ENCODE measurements at places on chromosomes 5 and 9. TPM values are rescaled to one million over a fixed set of nuclear protein-coding genes. Genes with fewer than 3 reads are reported as not detected.

GRCh38 chr9:127241354-127241753 lies 23.2 kb upstream of the GARNL3 start:
- DNase-seq, result no peak

DNA sequence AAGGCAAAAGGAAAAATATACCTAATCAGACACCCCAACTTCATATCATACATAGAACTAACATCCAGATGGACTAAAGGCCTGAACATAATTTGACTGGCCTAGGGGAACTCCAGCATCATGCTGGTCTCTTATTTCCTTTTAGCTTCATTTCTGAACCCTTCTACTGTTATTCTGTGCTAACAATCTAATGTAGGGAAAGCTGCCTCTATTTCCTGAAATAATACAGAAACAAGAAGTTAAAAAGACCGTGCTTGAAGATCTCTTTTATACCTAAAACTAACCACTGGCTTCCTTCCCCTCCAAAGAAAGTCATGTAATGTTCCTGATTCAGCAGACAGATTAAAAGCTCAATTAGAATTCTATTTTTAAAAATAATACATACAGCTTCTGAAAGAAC lies 36.7 kb downstream of the LPAR1 start:
- DNase-seq, result no peak

- DNase-seq, result no peak
Observed at GRCh38 chr5:66742896-66743247, 146.7 kb downstream of the MAST4 start.

- DNase-seq, result no peak
Observed at GRCh38 chr9:114454652-114455051, 50.6 kb downstream of the WHRN start.

DNA sequence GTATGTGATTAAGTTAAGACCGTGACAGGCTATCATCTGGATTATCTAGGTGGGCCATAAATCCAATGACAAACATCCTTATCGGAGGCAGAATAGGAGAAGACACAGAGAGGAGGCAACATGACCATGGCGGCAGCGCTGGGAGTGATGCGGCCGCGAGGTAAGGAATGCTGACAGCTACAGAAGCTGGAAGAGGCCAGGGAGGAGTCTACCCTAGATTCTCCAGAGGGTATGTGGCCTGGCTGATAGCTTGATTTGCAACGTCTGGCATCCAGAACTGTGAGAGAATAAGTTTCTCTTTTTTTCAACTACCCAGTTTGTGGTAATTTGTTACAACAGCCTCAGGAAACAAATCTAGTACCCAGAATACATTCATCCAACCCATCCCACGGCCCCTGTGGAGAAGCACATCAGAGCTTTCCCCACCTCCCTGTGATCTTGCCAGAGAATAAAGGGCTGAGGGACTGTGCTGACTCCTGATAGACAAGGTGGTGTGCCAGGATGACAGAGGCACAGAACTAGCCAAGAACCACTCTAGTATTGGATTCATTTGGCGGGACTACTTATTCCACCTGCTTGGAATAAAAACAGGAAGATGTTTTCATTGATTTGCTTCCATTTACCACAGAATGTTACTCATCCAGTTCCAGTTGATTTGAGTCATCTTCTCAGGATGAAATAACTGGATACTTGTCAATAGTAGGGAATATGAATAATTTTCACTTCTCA lies 187.4 kb downstream of the MAN2A1 start:
- no peak for DNase-seq

DNA sequence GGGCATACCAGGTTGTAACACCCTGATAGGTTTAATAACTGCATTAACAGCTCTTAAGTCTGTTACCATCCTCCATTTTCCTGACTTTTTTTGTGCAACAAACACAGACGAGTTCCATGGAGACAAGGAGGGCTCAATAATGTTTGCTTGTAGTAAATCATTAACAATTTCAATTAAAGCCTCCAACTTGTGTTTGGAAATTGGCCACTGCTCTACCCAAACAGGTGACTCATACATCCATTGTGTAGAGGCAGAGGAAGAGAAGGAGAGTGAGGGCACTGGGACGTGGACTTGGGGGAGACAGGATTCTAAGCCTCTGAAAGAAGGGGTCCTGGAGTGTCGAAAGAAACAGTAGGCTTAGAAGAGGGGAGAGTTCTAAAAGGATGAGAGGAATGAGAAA lies 213.6 kb upstream of the KCNN2 start:
- DNase-seq, result no peak

Gene AGXT2
- polyA plus RNA-seq, result not detected

DNA sequence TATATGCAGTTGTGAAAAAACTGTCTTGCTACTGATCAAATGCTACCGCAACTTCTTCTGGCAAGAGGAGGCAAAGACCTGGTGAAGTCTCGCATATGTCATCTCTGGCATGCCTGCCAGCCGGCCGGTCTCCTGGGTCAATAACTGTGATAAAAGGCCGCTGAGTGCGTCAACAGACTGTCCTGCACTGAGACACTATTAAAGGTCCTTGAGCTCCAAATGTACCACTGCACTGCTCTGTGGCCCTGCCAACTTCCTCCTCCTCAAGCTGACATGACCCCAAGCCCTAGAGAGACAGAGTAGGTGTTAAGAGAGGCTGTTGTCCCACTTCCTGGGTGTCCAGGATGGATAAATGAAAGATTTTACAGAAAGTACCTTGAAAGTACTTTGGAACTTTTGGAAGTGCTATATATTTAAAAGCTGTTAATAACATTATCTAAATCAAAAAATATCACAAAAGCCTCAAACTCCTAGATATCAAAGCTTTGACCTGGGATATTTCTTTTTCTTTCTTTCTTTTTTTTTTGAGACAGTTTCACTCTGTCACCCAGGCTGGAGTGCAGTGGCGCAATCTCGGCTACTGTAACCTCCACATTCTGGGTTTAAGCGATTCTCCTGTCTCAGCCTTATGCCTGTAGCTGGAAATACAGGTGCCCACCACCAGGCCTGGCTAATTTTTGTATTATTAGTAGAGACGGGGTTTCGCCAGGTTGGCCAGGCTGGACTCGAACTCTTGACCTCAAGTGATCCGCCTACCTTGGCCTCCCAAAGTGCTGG lies 31.5 kb downstream of the RAPGEF1 start:
- DNase-seq, result no peak

Gene SLC45A2
- not detected for polyA plus RNA-seq

- DNase-seq, result no peak
Observed at GRCh38 chr9:112487799-112488340, 1.2 kb downstream of the KIAA1958 start.

GRCh38 chr5:83789371-83789770 lies 68.7 kb upstream of the HAPLN1 start:
- no peak for DNase-seq

GRCh38 chr5:1874771-1875220 lies 7.9 kb downstream of the IRX4 start:
- DNase-seq, result no peak

Gene FOXD1
- polyA plus RNA-seq, result 2.9 TPM

Gene CCDC180
- 0.12 TPM for polyA plus RNA-seq

- DNase-seq, result no peak
Observed at GRCh38 chr9:135512904-135513303, 8.3 kb upstream of the LCN1 start.

DNA sequence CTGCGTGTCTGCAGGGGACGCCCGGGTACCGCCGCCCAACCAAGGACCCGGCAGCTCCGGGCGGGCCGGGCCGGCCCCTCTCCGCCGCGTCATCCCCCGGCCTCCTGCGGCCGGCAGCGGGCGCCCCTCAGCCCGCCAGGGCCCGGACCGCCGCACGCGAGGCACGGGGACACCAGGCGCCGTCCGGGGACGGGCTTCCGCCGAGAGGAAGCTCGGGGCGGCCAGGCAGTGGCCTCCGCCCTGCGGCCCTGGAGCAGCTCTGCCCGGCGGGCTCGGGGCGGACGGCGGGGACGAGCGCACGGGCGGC lies 373 bp downstream of the FBXW5 start:
- DNase-seq, result no peak

DNA sequence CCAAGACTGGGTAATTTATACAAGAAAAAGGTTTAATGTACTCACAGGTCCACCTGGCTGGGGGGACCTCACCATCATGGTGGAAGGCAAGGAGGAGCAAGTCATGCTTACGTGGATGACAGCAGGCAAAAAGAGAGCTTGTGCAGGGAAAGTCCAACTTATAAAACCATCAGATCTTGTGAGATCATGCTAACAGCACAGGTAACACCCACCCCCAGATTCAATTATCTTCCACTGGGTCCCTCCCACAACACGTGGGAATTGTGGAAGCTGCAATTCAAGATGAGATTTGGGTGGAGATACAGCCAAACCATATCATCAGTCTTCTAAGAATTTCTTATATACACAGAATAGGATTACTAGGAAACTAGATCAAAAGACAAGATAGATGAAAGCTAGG lies 555.6 kb downstream of the PRR16 start:
- no peak for DNase-seq

- no peak for DNase-seq
Observed at GRCh38 chr5:760363-761058, 24.0 kb downstream of the ZDHHC11B start.

Gene TMEFF1
- not detected for polyA plus RNA-seq

- DNase-seq, result no peak
Observed at GRCh38 chr5:113117543-113118115, 141.0 kb downstream of the DCP2 start.

DNA sequence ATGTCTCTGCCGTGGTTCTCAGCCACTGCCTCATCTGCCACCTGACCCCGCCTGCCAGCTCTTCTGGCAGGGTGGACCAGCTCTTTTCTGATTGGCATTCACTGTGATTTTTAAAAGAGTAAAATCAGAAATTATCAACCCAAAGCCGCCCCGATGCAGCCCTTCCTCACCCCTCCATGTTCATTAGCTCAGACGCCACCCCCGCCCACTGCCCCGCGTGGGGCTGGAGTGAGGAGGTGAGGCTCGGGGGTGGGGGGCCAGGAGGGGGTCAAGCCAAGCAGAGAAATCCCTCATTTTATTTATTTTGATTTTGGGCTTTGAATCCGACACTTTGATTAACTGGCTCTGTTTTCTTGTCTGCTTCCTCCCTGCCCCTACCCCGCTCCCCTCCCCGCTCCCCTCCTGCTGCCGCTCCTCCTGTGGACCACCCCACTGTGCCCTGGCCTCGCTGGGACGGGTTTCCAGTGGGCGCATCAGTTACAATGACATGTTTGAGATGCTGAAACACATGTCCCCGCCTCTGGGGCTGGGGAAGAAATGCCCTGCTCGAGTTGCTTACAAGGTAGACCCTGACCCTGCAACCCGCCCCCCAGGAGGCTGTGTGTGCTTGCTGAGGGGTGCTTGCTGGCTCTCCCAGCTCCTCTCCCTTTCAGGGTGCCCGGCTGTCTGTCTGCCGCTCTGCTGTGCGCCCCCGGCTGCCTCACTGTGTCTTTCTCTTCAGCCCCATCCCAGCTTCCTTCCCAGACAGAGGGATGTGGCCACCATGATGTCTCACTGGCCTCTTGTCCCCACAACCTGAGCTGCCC lies 224.9 kb downstream of the CACNA1B start:
- DNase-seq, result no peak

Gene PAEP
- not detected for polyA plus RNA-seq

Gene CER1
- not detected for polyA plus RNA-seq

GRCh38 chr5:78806544-78806943 lies 158.0 kb upstream of the LHFPL2 start:
- peak; percentile 59 for DNase-seq

Gene SVEP1
- polyA plus RNA-seq, result 0.09 TPM

Gene FAM163B
- polyA plus RNA-seq, result not detected

Gene OR1Q1
- not detected for polyA plus RNA-seq

- no peak for DNase-seq
Observed at GRCh38 chr9:60546406-60546805, 367.8 kb upstream of the SPATA31A5 start.

DNA sequence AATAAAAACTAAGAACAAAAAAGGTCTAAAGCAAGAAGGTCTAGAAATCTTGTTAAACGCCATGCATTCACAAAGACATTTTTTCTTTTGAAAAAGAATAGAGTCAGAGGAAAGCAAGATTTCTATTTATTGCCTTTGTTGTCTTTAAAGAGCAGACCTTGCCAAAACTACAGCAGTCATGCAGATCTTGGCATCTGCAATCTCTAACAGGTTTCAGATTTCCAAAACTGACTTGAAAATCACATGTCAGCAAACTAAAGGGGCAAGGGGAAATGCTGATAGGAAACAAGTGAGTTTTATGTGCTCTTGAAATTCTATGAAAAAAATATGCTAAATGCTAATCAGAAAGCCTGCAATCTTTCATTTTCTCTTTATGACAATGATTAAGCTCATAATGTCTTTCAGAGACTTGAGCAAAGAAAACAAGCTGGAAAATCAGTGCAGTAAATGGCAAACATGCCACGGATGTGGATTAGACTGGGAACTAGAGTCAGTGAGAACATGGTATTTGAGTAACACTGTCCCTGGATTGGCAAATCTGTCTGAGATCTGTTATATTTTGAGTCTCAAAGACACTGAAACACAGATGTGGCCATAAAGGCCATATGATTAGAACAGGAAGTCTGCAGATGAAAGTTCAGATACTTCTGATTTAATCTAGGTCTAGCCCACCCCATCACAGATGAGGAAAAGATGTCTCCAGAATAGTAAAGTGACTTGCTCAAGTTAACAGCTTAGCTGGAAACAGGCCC lies 361.4 kb upstream of the RPS23 start:
- no peak for DNase-seq

Gene SRA1
- polyA plus RNA-seq, result 19.3 TPM

DNA sequence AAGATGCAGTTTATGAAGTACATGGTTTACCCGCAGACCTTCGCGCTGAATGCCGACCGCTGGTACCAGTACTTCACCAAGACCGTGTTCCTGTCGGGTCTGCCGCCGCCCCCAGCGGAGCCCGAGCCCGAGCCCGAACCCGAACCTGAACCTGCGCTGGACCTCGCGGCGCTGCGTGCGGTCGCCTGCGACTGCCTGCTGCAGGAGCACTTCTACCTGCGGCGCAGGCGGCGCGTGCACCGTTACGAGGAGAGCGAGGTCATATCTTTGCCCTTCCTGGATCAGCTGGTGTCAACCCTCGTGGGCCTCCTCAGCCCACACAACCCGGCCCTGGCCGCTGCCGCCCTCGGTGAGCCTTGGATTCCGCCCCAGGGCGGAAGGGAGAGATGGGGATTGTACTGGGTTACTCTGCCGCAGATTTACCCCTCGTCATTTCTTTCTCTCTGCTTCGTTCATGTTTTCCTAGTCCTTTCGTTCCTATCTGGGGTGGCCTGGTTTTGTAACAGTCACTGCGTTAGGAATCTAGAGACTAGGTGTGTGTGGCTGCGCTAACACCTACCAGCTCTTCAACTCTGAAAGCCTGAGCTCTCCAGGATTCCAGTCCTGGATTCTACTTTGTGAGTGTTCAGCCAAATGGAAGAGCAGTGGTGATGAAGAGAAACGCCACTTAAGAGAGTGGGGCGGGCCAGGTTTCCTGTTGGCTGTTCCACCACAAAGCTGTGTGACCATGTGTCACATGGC lies 638 bp downstream of the MRPS30 start:
- DNase-seq, result no peak

DNA sequence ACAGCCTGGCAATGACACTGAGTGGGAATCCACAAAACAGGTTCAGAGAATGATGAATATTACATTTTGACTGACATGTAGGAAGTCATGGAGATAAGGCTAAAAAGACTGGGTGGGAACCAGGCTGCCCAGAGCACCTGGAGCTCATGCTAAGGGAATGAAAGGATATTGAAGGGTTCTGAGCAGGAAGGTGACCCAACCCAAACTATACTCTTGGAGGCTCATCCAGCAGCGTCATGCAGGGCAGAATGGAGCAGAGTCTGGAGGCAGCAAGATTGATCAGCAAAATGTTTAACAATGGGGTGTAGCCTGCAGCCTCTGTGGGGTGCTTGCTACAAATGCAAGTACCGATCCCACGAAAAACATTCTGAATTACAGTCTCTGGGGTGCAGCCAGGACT lies 120.2 kb downstream of the PSD2 start:
- no peak for DNase-seq

Data from keratinocyte (primary cell).